ENCODE measurements at places on chromosomes 6 and 20.

DNA sequence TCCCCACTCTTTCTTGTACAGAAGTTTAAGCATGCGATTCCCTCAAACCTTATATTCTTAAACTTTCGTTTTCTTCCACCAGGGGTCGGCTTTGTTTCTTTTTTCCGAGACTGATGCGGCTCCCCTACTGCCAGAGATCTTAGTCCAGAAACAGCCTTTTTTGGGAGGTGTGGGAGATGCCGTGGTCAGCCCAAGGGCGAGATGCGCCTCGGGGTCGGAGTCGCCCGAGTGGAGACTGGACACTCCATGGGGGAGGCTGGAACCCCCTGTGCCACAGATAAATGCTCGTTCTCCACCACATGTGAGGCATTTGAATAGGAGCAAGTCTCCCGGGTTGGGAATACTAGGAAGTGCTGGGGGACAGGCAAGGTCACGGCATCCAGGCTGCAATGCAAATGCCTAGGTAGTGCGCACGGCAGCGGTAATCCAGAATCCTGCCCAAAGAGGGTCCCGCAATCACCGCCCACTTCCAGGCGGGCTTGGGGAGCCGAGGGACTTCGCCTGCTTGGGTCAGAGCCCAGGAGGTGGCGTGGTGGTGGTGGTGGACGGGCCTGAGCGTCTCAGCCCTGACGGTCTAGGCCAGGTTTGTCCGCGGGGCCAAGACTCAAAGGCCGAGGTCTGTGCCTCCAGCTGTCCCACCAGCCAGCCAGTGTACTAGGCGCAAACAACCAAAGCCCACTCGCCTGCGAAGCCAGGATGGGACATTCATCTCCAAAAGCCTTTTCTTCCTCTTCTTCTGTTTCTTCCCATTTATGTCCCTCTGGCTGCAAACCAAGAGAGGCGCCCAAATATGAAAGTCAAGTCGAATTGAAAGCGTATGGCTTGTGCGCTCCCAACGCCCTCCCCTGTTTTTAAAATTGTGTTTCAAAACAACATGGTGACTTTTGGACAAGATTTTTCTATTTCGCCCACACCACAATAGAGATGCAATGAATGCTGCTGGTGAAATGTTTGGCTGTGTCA lies 39.3 kb upstream of the OSTM1 start:
- no peak for DNase-seq

DNA sequence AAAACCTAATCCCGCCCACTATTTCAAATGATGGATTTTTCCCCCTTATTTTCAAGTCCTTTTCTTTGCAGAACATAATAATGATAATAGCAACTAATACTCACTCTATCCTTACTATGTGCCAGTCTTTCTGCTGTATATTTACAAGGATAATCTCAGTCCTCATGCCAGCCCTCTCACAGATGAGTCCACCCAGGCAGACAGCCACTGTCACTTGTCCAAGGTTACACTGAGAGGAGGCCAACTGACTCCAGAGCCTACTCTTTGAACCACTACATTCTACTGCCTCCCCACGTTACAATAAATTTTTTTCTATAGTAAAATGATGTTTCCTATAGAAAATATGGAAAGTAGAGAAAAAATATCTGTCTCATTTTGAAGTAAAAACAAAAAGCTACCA lies 30.9 kb downstream of the ELOVL5 start:
- no peak for DNase-seq

GRCh38 chr20:38267296-38267695 lies 6.8 kb upstream of the KIAA1755 start:
- DNase-seq: no peak

GRCh38 chr20:48490961-48491831 lies 336.6 kb downstream of the PREX1 start:
- DNase-seq: no peak

DNA sequence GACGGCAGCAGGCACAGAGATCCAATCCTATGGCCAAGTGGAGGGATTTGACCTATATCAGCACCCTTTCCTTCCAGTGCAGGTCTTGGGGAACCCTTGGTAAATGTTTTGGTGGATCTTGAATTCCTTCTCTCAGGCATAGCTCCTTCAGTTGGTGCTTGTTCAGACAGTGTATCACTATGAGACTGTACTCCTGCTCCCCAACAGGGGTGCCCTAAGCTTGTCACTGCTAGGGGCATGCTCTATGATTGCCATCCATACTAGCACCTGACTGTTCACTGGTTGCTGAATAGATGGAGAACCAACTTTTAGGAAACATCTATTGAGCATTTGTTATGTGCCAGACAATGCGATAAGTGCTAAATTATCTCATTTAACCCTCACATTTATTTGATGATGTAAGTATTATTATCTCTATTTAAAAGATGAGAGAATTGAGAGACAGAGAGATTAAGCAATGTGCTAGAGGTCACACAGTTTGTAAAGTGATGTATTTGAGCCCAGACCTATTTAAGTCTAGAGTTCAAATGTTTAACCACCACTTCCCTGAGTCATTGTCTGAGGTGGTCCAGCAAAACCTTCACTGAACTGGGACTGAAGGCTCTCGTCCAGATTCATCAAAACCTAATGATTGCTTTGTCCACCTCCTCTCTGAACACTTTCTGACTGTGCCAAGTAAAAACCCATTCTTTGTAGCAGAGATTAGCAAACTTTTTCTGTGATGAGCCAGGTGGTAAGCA lies 34.3 kb downstream of the ADGRF1 start:
- no peak for DNase-seq

DNA sequence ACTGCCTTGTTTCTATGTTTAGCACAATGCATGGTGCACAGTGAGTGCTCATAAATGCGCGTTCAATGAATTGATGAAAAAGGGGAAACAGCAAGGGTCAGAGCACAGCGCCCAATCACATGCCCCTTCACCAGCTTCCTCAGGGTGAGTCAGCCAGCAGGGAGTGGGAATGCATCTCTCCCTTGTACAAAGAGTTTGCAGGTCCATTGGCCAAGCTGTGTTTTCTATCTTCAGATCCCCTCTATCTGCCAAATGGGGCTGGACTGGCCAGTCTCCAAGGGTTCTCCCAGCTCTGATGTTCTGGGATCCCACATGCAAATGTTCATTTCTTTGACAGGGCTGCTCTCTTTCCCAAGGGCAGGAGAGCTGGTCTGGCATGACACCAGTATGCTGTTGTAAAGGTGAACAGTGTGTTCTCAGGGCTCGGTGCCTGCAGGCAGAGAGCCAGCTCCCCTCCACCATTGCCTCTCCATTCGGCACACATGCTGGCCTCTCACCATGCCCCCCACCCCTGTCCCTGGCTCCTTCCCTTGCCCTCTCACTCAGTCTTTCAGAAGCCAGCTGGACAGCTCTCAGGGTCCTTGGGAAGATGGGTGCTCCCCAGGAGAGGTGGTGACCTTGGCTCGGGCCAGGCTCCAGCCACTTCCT lies 25.0 kb downstream of the ANGPT4 start:
- DNase-seq: no peak

DNA sequence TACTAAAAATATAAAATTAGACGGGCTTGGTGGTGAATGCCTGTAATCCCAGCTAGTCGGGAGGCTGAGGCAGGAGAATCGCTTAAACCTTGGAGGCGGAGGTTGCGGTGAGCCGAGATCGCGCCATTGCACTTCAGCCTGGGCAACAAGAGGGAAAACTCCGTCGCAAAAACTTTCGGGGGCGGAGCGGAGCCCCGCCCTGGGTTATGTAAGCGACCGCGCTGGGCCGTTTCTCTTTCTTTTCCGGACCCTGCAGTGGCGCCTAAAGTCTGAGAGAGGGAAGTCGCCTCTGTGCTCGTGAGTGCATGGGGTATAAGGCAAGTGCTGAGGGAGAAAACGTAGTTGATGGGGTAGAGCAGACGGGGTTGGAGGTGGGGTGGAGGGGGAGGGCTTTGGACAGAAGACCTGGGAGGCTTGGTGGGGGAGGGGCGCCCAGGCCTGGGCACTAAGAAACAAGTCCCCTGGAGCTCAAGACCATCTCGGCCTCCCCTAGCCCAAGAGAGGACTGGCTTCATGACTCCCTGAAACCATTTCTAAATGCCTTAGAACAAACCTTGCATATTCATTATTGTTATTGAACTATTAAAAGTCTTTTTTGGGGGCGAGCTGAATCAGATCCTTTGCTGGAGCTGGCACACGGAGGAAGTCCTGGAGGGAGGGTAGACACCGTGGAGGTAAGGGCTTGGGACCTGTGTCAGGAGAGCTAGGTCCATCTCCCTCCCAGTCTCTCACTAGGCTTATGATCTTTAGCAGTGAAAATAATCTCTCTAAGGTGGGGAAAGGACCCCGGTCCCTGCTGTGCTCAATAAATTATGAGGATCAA lies 2.7 kb upstream of the MICA start:
- DNase-seq: no peak

DNA sequence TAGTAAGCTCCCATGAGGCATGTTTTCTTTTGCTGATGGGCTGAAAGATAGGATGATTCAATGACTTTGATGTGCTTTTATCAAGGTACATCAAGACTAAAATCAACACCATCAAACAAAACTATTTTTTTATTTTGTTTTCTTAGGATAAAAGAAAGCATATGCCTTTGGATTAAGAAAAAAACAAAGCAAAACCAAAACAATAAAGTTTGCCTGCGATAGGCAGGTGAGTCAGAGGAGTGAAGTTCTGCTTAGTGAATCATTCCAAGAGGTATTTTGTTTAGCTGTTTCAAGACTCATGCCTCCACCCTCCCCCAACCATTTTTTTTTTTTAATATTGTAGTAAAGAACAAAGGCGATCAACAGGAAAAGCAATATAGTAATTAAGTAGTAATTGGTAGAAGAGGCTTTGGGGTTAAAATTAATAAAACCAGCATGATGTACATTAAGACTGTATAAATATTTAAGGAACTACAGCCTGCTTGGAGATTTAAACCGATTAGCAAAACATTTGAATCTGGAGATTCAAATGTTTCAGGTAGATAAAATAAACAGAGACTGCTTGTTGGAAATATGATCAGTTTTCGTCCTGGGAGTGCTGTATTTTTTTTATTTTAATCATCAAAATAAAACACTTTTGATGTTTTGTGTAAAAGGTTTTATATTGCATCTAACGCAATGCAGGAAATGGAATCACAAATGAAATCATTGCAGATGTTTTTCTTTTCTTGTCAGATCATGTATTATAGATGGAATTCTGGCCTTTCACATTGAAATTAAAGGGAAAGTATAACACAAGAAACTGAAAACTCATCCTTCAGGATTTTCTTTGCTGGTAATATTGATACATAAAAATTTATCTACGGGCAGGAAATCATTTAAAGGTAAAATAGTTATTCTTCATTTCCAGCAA lies 482.3 kb upstream of the MANEA start:
- DNase-seq: no peak

DNA sequence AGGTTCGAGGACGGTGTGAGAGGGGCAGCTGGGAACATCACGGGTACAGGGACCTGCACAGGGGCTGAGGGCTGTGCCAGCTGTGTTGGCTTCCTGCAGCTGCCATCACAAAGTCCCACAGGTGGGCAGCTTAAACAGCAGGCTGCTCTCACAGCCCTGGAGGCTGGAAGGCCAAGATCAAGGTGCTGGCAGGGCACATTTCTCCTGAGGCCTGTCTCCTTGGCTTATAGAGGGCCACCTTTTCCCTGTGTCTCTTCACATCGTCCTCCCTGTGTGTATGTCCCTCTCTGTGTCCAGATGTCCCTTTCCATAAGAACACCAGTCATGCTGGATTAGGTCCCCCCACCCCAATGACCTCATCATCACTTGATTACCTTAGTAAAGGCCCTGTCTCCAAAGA lies 15.1 kb upstream of the MPC1 start:
- no peak for DNase-seq

GRCh38 chr6:160160929-160161646 lies 39.5 kb downstream of the SLC22A1 start:
- no peak for DNase-seq

GRCh38 chr6:56416247-56416646 lies 168.9 kb upstream of the COL21A1 start:
- no peak for DNase-seq

- DNase-seq: no peak
Observed at GRCh38 chr6:84508981-84509380, 255.4 kb downstream of the TBX18 start.

DNA sequence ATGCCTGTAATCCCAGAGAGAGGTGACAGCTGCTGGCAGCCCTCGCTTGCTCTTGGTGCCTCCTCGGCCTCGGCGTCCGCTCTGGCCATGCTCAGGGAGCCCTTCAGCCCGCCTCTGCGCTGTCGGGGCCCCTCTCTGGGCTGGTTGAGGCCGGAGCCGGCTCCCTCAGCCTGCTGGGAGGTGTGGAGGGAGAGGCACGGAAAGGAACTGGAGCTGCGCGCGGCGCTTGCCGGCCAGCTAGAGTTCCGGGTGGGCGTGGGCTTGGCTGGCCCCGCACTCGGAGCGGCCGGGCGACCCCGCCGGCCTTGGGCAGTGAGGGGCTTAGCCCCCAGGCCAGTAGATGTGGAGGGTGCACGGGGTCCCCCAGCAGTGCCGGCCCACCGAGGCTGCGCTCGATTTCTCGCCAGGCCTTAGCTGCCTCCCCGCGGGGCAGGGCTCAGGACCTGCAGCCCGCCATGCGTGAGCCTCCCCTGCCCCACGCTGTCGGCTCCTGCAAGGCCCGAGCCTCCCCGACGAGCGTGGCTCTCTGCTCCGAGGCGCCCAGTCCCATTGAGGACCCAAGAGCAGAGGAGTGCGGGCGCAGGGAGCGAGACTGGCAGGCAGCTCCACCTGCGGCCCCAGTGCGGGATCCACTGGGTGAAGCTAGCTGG lies 34.6 kb downstream of the C6orf52 start:
- no peak for DNase-seq

DNA sequence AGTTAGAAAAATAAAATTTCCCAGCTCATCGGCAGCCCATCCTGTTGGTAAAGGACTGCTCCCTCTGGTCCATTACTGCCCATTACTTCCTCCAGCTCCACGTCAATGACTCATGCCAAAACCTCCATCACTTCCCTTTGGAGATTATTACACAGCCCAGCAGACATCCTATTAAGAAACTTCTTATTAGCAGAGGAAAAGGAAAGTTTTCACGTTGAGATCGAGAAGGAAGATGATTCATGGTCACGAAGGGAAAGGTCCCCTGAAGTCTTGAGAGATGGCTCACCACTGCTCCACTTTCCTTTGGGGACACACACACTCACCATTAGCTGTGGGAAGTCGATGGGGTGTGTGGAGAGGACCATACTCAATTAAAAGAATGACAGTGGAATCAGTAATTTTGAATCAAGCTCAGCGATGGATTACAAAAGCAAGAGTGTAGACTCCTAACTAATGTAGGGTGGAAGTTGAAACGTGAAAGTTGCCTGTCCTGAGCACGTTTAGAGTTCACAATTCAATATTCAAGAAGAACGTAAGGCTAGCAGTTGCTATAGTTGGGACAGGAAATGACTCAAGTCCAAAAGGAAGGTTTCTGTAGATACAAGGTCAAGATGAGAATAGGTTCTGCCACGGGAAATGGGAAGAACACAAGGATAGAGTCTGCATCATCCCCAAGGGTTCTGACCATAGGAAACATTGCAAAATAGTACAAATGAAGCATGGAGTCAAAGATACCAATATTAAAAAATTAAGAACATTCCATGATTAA lies 21.6 kb downstream of the SASH1 start:
- no peak for DNase-seq

GRCh38 chr6:157571950-157572349 lies 191.0 kb downstream of the ZDHHC14 start:
- DNase-seq: no peak

GRCh38 chr6:100924534-100925227 lies 43.6 kb upstream of the ASCC3 start:
- no peak for DNase-seq

GRCh38 chr6:101178748-101179147 lies 214.8 kb upstream of the GRIK2 start:
- DNase-seq: no peak

Measured in NCI-H1092 (cell line).